ENCODE measurements at places on chromosomes 2 and 18. TPM values are rescaled to one million over a fixed set of nuclear protein-coding genes. Genes with fewer than 3 reads are reported as not detected.

The DSEL gene
- total RNA-seq = 2.7 TPM

The ASPRV1 gene
- total RNA-seq = 0.46 TPM

The PLGLB2 gene
- 0.85 TPM for total RNA-seq

The DAW1 gene
- total RNA-seq = 0.44 TPM

The DSG1 gene
- total RNA-seq = 0.83 TPM

The POTEC gene
- total RNA-seq = not detected

The PLCD4 gene
- 0.67 TPM for total RNA-seq

The SH3RF3 gene
- total RNA-seq = 7.4 TPM

The HOXD13 gene
- total RNA-seq = not detected

The SCN3A gene
- 0.58 TPM for total RNA-seq

Data from heart left ventricle (tissue), 16 donors.